ENCODE measurements at places on chromosomes 16 and 17. TPM values are rescaled to one million over a fixed set of nuclear protein-coding genes. Genes with fewer than 3 reads are reported as not detected.
A peak's percentile ranks its signal among the peaks of the same experiment; 100 is the strongest.

DNA sequence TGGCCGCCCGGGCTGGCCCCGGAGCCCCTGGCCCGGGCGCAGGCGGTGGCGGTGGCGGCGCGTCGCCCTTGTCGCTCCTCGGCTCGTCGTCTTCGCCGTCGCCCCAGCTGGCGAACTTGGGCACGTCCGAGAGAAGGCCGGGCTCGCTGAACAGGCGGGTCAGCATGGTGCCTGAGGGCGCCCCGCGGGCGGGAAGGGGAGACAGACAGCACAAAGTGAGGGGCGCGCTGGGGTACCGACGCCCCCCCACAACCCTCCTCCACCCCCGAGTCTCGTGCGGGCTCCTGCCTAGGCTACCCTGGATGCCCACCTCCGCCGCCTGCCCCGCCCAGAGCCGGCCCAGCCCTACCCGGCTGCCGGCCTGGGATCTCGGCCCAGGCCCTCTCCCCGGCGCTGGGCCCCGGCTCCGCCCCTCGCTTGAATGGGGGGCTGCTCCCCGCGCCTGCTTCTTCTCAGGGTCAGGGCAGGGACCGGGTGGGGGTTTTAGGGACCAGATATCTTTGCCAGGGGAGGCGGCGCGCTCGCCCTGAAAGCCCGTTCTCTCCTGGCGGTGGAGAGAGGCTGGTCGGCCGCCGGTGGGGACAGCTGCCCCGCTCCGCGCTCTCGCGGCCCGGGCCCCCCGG is 1.2 kb downstream of the NEUROD2 start:
- DNase-seq: no peak

GRCh38 chr17:3974138-3974687 is 10.0 kb upstream of the ATP2A3 start:
- peak; percentile 50 for DNase-seq

GRCh38 chr16:57651344-57652333 is 16.5 kb upstream of the ADGRG3 start:
- DNase-seq: peak; percentile 68

GRCh38 chr16:88566158-88566557 is 4.0 kb upstream of the ZC3H18 start:
- DNase-seq: no peak

- DNase-seq: no peak
Measured at GRCh38 chr17:50884439-50885311, 18.5 kb upstream of the TOB1 start.

CASKIN2 gene
- 33.5 TPM for total RNA-seq

KIF2B gene
- not detected for total RNA-seq

PABPN1L gene
- total RNA-seq: not detected

All from spleen (tissue), 13 donors.